Left hindlimb (tissue), 1 donor: ENCODE measurements at places on chromosomes 2 and 18.

GRCh38 chr2:7745369-7745768 lies 828.2 kb downstream of the RNF144A start:
- DNase-seq = no peak

DNA sequence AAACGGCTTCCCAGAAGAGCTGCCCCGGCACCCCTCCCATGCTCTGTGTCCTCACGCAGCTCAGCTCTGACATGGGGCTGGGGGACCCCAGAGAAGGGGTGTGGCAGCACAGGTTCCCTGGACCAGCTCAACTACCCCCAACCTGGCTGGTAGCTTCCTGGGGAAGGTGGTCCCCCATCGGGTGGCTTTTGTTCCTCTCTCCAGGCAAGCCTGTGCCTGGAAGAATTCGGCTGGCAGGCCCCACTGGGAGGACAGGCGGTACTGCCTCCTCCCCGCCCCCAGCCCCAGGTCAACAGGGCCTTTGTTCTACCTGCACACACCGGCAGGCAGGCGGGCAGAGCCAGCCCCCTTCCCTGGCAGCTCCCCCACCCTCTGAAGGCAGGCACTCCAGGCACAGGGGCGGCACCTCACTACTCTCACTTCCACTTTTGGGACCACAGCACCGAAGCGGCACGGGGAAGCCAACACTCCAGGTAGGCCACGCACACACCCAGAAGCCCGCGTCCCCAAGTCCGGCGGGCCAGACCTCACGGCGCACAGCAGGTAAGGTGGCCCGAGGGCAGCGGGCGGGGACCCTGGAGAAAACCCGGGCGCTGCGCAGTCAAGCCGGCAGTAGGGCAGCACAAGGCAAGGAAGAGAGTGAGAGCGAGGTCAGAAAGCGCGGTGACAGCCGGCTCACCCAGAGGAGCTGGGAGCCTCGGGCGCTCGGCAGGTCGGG lies 1.3 kb downstream of the HS6ST1 start:
- DNase-seq = peak; percentile 47

DNA sequence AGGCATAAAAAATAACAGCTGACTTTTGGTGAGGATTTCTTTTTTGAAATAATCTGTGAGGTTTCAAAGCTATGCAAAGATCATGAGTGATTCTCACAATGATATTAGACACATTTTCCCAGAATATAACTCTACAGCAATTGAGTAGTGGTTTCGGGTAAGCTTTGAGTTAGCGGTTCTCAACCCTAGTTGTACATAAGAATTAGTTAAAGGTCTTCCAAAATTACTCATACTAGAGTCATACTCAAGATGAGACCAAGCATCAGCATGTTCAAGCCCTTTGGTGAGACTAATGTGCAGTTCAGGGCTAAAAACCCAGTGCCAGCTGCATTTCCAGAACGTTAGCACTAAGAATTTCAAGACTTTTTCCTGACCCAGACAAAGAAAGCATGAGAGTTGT lies 31.1 kb downstream of the DSG4 start:
- no peak for DNase-seq

GRCh38 chr2:17719562-17720371 lies 33.8 kb downstream of the SMC6 start:
- DNase-seq = no peak

GRCh38 chr2:134272806-134273205 lies 18.9 kb downstream of the MGAT5 start:
- DNase-seq = no peak

DNA sequence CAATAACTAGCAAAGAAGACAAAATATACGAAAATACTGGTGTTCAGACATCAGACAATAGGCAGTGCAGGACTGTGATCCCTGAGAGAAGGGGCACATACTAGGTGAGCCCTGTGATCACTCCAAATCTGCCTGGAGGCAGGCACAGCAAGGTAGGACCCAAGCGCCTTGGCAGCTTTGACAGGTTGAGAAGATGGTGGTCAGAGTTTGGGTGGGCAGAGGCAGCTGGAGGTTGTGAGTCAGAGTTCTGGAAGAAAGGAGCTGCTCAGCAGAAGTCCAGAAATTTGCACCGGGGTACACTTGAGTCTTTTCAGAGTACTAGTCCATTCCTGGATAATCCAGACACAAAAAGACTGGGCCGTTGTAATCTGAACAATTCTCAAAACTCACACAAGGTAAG lies 14.0 kb downstream of the KIF1A start:
- DNase-seq = no peak

DNA sequence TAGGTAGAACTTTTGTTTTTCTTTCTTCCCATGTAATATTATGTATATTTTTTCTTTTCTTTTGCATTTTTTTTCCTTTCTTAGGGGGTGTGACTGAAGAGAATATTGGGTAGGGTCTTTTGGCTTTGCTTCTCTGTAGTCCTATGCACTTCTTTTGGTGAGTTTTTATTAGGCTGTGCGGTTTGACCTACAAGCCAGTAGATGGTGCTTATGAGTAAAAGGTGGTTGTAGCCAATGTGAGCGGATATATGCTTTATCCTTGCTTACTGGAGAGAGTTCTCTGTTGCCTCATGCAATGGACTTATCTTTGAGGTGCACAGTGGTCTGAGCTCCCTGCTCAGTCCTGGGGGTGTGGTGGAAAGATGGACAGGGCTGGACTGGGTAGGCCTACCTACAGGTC lies 52.7 kb downstream of the DSEL start:
- DNase-seq = no peak

- no peak for DNase-seq
Measured at GRCh38 chr18:37385846-37386778, 179.5 kb downstream of the CELF4 start.

DNA sequence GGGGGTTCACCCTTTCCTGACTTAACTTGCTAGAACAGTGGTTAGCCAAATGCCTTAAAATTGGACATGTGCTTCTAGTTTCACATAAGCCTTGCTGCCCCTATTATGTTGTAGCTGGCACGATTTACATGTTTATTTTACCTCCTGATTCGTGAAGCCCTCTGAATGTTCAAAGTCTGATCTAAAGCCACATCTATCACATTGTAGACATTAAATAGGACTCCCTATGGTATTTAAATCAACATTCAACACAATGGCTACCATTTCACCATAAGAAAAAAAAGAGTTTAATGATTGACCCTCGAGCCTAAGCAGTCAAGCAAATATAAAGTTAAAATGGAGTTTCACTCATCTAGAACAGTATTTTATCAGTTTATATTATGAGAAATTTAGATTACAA lies 151.5 kb downstream of the GULP1 start:
- DNase-seq = no peak

- no peak for DNase-seq
Measured at GRCh38 chr18:9328776-9329175, 5.8 kb upstream of the TWSG1 start.

DNA sequence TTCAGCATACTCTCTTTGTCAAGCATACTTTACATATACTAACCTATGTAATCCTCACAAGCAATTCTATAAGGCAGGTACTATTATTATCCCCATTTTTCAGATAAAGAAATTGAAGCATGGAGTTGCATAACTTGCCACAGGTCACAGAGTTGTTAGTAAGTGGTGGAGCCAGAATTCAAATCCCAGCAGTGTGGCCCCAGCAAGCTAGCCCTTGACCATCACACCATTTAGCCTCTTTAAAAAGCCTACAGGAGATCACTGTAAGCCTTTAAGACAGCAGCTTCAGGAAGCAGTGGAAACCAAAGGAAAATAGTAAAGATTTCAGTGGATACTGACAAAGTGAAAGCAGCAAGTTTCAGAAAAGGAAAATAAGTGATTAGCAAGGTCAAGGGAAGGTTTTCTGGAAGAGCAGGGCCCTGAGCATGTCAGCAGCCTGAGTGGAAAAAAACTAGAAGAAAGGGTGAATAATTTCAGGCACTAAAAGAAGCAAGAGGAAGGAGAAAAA lies 11.7 kb downstream of the B4GALT6 start:
- DNase-seq = no peak

- DNase-seq = no peak
Measured at GRCh38 chr2:241547781-241548450, 10.6 kb upstream of the BOK start.

DNA sequence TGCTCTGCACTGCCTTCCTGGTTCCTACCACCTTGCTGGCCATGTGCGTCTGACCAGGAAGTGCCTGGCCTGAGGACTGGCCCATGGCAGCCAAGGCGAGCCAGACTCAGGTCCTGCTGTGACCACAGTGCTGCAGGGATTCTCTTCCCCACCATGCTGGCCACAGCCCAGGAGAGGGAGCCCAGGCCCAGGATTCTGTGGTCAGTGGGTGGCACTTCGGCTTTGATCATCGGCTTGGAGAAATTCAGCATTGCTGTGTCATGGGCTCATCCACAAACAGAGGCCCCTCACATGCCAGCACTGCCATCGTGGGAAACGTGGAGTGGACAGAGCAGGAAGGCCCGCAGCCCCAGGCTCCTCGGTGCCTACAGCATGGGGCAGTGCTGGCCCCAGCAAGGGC lies 211.6 kb downstream of the SEPTIN10 start:
- peak; percentile 49 for DNase-seq

DNA sequence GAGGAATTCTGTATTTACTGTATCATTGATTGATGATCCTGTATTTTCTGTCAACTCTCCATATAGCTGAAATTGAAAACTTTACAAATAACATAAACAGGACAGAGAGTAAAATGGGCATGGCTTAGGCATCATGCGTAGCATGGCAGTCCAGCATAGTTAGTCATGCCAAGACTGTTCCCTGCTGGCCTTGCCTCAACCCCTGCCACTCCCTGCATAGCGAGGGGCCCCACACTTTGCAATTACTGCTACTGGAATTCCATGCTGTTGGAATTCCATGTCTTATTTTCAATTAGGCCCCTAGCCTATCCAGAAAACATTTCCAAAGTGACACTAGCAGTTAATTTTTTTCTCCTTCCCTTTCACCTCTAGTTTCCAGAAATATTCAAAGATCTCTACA lies 15.1 kb upstream of the SOX11 start:
- no peak for DNase-seq

DNA sequence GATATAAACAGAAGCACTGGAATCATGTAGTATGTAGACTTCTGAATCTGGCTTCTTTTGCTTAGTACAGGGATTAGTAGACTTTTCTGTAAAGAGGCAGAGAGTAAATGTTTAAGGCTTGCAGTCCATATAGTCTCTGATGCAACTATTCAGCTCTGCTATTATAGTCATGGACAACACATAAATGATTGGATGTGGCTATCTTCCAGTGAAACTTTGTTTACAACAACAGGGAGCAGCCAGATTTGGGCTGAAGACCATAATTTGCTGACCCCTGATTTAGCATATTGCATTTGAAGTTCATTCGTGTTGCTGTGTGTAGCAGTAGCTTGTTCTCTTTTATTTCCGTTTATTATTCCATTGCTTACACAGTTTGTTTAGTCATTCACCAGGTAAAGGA lies 55.0 kb downstream of the GPD2 start:
- DNase-seq = no peak

DNA sequence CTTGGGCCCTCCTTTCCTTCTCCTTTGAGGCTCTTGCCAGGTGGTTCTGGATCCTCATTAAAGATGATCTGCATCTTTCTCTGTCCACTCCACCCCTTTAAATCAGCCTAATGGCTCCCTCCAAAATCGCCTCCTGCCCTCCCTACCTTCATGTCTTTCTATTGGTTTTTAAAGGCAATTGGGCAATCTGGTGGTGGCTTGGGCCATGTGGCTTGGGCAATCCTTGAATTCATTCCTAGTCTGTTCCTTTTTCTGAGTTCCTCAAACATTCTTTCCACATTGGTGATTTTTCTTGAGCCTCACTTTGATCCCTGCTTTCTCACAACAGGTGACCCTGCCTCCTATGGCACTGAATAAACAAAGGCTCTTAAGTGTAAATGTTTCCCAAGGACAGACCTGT lies 266.2 kb upstream of the REV1 start:
- no peak for DNase-seq

DNA sequence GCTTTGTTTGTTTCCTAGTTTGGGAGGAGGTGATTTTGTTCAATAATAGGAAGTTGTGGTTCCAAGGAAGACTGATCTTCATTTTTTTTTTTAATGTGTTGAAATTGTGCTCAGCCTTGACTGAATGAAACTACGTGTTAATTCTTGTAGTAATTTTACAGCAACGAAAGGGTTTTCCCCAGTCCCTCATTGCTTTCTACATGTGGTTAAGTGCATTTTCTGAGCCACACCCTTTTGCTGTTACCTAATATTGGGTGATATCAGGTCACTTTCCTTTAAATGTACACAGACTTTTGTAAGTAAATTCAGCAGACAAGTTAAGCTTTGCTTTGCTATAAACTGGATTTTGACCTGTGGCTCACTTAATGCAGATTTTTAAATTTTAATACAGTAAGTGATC lies 73.6 kb downstream of the OTX1 start:
- DNase-seq = no peak

GRCh38 chr18:54193786-54194185 lies 30.7 kb downstream of the MBD2 start:
- no peak for DNase-seq

- DNase-seq = no peak
Measured at GRCh38 chr2:39039072-39039471, 81.8 kb downstream of the SOS1 start.

GRCh38 chr2:172434821-172435605 lies 7.6 kb downstream of the ITGA6 start:
- DNase-seq = no peak

DNA sequence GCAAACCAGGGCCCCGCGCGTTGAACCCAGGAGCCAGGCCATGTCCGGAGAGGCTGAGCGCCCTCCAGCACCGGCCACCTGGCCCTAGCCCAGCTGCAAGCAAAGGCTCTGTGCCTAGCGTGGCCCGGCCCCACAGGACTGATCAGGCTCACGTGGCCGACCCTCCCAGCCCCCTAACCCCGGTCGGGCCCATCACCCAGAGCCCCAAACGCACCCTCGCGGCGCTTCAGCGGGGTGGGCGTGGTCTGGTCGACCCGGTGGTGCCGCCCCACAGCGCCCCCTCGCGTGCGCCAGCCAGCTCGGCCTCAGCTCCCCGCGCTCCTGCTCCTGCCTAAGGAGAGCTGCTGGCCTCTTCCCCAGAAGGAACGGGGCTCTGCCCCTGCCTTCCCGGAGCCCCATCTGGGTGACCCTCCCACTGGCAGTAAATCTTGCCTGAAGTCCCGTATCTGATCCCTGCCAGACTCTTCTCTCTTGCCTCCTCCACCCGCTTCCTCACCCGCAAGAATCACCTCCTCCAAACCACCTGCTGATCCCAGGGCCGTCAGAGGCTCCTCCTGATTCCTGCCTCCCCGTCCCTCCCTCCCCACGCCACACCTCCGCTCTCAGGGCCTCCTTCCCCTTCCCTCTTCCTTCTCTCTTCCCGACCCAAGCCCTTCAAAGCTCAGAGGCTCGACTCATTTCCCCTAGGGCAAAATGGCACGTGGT lies 12.3 kb upstream of the TEX51 start:
- peak; percentile 80 for DNase-seq

- no peak for DNase-seq
Measured at GRCh38 chr2:174395969-174396630, 570 bp downstream of the SCRN3 start.

DNA sequence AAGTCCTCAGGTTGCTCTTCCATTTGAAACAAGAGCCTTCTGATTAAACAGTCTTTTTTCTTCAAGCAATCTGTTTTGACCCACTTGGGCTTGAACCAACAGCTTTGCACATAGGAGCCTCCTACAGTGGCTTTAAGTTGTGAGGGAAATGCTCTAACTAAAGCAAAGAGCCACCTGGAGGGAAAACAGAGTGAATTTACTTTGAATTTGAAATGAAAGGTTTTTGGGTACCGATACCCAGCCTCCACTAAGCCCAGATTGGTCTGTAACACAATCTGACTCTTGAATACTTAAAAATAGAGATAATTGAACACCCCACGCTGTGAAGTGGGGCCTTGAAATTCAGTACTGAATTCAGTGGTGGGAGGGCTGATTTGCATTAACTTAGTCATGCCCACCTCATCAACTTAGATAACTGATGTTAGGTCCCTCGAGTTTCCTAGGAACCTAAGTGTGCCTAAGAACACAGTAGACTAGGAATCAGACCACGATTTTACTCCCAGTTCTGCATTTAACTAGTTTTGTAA lies 56.3 kb upstream of the ACVR1C start:
- DNase-seq = no peak
